ENCODE measurements at places on chromosomes 3 and 15.

- DNase-seq: no peak
Observed at GRCh38 chr3:56477646-56478045, 9.4 kb upstream of the ERC2 start.

DNA sequence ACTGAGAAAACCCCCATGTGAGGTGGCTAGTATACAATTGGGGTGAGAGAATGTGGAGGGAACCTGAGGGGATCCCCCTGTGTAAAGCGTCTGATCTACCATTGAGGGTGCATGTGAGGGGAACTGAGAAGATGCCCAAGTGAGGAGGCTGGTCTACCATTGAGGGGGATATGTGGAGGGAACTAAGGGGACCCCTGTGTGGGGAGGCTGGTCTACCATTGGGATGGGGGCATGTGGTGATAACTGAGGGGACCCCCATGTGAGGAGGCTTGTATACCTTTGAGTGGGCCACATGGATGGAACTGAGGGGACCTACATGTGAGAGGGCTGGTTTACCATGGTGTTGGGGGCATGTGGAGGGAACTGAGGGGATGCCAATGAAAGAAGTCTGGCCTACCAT is 160.8 kb downstream of the FBLN2 start:
- no peak for DNase-seq

DNA sequence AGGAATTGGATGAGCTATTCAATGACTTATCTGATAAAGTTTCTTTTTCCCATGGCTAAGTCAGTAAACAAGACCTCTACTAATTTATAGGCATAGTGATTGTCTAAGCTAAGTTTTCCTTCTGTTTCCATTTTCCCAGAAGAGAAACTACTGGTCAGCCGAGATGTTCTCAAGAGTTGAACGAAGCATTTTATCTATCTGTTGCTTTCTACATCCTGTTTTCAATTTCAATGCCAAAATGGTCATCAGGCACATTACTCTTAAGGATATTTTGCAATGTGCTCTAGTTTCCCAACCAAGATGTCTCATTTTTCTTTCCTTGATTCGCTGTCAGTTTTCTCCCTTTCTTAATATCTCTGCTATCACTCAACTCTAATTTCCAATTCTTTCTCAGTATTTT is 228.7 kb downstream of the MBNL1 start:
- DNase-seq: no peak

GRCh38 chr15:68933001-68933400 is 2.7 kb downstream of the SPESP1 start:
- DNase-seq: no peak

GRCh38 chr15:97995192-97995591 is 34.7 kb downstream of the ARRDC4 start:
- no peak for DNase-seq

- no peak for DNase-seq
Observed at GRCh38 chr15:38868326-38869114, 303.9 kb upstream of the RASGRP1 start.

- DNase-seq: peak; percentile 5
Observed at GRCh38 chr15:101368086-101368780, 73.2 kb upstream of the SNRPA1 start.

- no peak for DNase-seq
Observed at GRCh38 chr3:32243519-32243918, 5.0 kb downstream of the CMTM8 start.

DNA sequence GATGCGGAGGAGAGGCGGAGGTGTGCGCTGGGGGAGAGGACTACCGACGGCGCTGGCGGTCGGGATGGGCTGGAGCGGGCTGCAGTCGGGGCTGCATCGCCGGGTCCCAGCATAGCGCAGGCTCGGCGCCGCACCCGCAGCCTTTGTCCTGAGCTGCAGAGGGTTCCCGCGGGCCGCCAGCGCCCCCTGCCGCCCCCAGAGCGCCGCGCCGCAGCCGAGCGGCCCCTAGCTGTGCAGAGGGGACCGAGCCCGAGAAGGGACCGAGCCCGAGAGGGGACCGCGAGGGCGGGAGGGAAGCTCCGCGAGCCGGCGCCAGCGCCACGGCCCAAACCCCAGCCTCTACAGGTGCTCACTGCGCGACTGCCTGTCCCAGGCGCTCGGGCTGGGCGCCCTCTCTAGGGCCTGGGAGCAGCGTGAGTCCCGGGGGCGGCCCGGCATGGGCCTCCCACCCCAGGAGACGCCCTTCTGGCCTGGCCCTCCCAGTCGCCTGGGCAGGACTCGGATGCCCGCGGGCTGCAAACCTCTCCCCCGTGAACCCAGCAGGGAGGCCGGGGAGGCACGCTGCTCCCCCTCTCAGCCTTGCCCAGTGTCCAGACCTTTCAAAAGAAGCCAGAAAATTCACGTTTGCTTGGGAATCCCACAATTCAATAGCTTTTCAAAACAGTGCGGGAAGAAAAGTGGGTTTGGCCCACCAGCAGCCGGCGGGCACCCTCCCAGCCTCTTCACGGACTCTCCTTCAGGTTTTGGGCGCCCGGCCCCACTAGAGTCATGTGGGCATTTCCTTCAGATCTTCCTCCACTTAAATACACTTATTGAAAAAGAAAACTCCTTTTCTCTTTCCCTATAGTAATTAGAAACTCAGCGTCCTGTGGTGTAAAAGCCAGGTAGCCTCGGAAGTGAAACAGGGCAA is 134.7 kb downstream of the TPRA1 start:
- peak; percentile 61 for DNase-seq
